Upper lobe of left lung (tissue), 6 donors: ENCODE measurements at places on chromosomes 2 and 18. TPM values are rescaled to one million over a fixed set of nuclear protein-coding genes. Genes with fewer than 3 reads are reported as not detected.

DNA sequence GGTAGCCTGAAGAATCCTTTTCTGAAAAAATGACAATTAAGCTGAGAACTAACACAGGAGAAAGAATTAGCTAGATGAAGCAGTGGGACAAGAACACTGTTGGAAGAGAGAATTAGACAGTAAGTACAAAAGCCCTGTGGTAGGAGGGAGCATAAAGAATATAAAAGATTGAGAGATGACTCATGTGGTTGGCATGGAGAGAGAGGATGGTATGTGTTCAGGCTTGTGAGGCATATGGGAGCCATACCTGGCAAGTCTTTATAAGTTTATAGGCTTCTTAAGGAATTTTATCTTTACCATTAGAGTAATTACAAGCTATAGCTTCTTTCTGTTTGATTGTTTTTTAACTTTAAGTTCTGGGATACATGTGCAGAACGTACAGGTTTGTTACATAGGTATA is 325.0 kb downstream of the ARL6IP6 start:
- no peak overlapping the region for H3K4me3 ChIP-seq
- H3K4me1 ChIP-seq = no peaks in the 10 kb centered on the region
- no peaks in the 10 kb centered on the region for H3K36me3 ChIP-seq
- no peaks in the 10 kb centered on the region for H3K27me3 ChIP-seq
- no peak overlapping the region for H3K27ac ChIP-seq
- DNase-seq = no peak

Gene COBLL1
- 88.8 TPM for total RNA-seq

DNA sequence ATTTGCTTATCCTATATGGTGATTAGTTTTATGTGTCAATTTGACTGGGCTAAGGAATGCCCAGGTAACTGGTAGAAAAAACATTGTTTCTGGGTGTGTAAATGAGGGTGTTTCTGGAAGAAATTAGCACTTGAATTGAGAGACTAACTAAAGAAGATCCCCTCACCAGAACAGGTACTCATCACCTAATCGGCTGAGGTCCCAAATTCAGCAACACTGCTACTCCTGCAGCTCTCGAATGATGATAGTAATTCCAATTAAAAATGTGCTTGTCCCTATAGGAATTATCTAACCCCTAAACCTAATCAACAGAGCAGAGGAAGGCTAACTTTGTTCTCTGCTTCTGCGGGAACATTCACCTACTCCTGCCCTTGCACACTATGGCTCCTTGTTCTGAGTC is 464.5 kb upstream of the CHST9 start:
- DNase-seq = no peak
- H3K36me3 ChIP-seq = no peaks in the 10 kb centered on the region
- no peak overlapping the region for H3K27ac ChIP-seq
- H3K4me3 ChIP-seq = no peak overlapping the region

DNA sequence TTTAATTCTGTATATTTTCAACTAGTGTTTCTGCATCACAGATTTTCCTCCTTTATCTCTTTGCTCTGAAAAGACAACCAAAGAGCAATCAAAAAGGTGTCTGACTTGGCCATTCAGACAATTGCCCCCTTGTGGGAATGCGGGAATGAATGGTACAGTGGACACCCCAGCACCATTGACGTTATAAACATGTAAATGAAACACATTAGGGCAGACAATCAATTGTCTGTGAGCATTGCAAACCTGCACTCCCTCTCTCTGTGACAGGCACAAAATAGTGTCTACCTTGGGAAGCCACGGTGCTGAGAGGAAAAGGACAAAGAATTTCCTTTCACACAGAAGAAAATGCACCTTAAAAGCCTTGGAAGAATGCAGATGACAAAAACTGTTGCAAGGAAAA is 8.0 kb downstream of the ZEB2 start:
- H3K36me3 ChIP-seq = no peaks in the 10 kb centered on the region
- peaks cover 4% of the 10 kb centered on the region for H3K27me3 ChIP-seq
- peak overlapping the region; percentile 97 for H3K27ac ChIP-seq
- peaks cover 8% of the 10 kb centered on the region for H3K4me1 ChIP-seq
- no peak for DNase-seq

DNA sequence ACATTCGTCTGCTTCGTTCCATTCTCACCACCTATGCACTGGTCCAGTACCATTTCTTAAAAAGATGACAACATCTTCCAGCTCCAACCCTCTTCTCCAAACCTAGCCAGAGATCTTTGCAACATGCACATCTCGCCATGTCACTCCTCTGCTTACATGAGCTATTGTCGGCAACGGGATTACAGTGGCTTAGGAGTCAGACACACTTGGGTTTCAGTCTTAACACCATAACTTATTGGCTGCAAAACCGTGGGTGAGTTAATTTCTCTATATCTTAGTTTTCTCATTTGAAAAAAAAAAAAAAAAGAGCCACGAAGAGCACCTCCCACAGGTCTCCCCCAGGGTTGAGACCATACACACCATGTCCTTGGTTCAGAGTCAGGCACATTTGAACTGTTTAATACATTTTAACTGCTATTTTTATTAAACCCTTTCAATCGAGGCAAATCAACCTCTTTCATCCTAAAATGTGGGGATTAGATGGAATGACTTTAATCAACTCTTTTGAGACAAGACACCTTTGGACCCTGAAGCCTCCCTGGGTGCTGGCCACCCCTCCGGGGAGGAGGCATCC is 889 bp downstream of the ANKRD29 start:
- H3K4me3 ChIP-seq = peak overlapping the region; percentile 60
- peak overlapping the region; percentile 69 for H3K27ac ChIP-seq
- peaks cover 5% of the 10 kb centered on the region for H3K27me3 ChIP-seq
- H3K36me3 ChIP-seq = no peaks in the 10 kb centered on the region
- no peak for DNase-seq

Gene ASPRV1
- total RNA-seq = 1.5 TPM
